ENCODE measurements at places on chromosomes 4 and X. TPM values are rescaled to one million over a fixed set of nuclear protein-coding genes. Genes with fewer than 3 reads are reported as not detected.

- no peak for DNase-seq
These were observed 352.8 kb downstream of the SPRY1 start for GRCh38 chr4:123749383-123749782.

The F8A2 gene
- total RNA-seq, result not detected

The SHROOM3 gene
- 44.6 TPM for total RNA-seq

DNA sequence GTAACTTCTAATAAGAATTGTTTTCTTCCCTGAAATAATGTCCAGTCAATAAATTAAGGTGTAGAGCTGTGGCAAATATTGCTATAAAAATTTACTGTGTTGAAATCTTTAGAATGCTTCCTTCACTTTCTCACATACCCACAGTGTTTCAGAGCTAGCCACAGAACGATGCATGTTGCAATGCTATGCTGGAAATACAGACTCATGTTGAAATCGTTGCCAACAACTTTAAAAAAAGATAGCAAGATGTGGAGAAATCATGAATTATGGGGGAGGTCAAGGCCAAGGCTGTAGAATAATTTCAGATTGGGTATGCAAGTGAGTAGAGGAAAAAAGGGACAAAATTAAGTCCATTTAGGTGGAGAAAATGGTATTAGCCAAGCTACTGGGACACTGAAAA, 204.8 kb downstream of the VEGFC start:
- peak; percentile 88 for DNase-seq

GRCh38 chrX:2696698-2697215, 5.7 kb downstream of the CD99 start:
- peak; percentile 96 for DNase-seq

The RPL39 gene
- total RNA-seq, result 3,406 TPM
